Stimulated activated CD4-positive, alpha-beta T cell treated with anti-CD3 and anti-CD28 coated beads, TNF-alpha, amount 100 ng/mL, for 1 hour (primary cell): ENCODE measurements at places on chromosomes 2 and 18.

- no peak for DNase-seq
Observed at GRCh38 chr2:167489325-167489724, 601.0 kb downstream of the XIRP2 start.

GRCh38 chr18:3262234-3263131, 550 bp downstream of the MYL12B start:
- no peak for DNase-seq

DNA sequence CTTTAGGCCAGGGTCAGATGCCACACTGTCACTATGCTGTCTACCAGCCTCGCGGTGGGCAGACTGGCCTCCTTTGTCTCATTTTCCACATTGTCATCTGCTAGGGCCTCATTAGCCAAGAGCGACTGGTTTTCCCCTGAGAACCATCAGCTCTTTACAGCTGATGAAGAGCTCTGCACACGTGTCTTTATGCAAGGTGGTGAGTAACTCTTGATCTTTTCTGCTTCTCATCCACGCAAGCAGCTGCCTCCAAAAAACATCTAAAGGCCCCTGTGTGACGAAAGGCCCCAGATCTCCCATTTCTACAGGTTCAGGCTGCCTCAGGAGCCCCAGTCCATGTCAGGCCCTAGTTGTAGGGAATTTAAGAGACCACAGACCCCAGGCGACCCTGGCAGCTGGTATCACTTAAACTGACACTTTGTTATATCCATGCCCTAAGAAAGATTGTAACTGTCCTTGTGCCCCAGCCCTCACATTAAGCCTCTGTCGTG, 52.9 kb downstream of the DPYSL5 start:
- no peak for DNase-seq

GRCh38 chr2:100142393-100142792, at the start of gene AFF3:
AFF3 (minus strand) TSS chr2:100142590; CDS start chr2:100104454, 38,136 bp downstream.
- peak; percentile 10 for DNase-seq

- no peak for DNase-seq
Observed at GRCh38 chr18:49520661-49521145, 33.7 kb upstream of the C18orf32 start.

- no peak for DNase-seq
Observed at GRCh38 chr2:136206613-136207012, 88.7 kb upstream of the CXCR4 start.

- no peak for DNase-seq
Observed at GRCh38 chr2:86025976-86026743, 79.5 kb downstream of the POLR1A start.

GRCh38 chr18:73381016-73381698, 513.4 kb upstream of the NETO1 start:
- DNase-seq: no peak

DNA sequence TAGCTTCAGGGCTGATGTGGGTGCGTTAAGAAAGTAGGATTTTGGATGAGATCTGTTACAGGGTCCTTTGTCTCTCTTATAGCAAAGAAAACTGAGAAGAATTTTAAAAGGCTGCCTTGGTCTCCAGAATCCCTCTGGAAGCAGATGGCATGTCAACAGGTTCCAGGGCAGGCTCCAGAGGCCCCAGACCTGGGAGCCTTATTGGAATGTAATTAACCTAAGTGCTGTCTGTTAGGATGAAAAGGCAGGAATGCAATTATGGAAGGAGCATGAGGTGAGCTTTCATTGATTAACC, 97.2 kb upstream of the PKDCC start:
- DNase-seq: no peak

DNA sequence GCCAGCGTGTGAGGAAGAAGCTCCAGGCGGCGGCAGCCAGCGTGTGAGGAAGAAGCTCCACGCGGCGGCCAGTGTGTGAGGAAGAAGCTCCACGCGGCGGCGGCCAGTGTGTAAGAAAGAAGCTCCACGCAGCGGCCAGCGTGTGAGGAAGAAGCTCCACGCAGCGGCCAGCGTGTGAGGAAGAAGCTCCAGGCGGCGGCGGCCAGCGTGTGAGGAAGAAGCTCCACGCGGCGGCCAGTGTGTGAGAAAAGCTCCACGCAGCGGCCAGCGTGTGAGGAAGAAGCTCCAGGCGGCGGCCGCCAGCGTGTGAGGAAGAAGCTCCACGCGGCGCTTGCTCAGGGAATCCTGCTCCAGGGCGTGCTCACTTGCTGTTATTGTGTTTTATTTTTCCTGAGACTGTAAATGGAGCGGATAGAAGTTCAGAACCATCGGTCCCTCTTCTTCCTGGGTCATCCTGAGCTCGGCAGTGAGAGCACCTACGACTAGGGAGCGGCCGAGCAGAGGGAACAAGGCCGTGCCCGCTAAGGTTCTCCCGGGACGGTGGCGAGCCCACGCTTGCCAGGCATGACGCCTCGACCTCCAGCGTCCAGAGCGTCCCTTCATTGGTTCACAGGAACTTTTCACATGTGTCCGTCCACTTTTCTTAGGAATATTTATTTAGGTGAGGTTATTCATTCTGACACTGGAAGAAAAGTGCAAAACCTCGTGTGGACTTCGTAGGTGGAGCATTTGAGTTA, 94.2 kb downstream of the TMEM18 start:
- DNase-seq: no peak

- DNase-seq: no peak
Observed at GRCh38 chr18:68713796-68714195, 1.1 kb downstream of the TMX3 start.

- DNase-seq: no peak
Observed at GRCh38 chr2:63850204-63850571, 8.5 kb downstream of the UGP2 start.

- DNase-seq: no peak
Observed at GRCh38 chr2:137747509-137747908, 216.8 kb upstream of the HNMT start.

DNA sequence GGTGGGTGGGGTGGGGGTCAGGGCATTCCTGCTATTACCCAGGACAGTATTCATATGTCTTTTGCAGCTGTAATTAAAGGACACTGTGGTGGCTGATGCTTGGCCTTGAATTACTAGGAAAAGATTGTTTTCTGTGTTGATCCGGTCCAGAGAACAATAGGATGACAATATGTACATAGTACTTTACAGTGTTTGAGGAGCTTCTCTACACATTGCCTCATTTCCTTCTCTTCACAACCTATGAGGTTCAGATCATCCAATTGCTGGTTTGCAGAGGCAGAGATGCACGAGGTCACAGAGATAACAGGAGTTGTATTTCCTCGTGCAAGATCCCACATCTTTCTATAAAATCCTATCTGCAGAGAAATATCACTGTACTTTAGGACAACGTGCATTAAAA, 119.5 kb downstream of the LIPG start:
- DNase-seq: no peak

GRCh38 chr2:54589340-54590215, 133.5 kb downstream of the SPTBN1 start:
- DNase-seq: no peak

- DNase-seq: no peak
Observed at GRCh38 chr2:222613715-222614331, 42.1 kb downstream of the FARSB start.

DNA sequence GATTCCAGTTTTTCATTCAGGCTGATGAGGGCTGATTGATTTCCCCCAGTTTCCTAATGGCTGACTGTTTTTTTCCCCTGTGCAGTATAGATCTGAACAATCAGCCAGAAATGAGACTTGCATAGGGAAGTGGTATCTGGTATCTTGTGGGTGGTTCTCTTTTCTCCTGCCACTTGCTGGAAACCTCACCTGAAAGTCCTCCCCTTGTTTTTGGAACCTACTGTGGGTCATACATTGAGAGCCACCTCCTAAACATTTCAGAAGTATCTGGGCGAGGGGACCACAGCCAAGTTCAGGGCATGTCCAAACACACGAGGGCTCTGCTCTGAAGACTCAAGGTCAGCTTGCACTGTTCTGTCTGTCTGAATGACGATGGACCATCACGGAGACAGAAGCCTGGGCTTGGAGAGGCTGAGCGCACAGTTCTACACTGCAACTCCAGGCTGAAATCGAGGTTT, 19.3 kb downstream of the ALPK2 start:
- DNase-seq: no peak

- DNase-seq: no peak
Observed at GRCh38 chr18:33135951-33136660, 304.4 kb downstream of the CCDC178 start.

DNA sequence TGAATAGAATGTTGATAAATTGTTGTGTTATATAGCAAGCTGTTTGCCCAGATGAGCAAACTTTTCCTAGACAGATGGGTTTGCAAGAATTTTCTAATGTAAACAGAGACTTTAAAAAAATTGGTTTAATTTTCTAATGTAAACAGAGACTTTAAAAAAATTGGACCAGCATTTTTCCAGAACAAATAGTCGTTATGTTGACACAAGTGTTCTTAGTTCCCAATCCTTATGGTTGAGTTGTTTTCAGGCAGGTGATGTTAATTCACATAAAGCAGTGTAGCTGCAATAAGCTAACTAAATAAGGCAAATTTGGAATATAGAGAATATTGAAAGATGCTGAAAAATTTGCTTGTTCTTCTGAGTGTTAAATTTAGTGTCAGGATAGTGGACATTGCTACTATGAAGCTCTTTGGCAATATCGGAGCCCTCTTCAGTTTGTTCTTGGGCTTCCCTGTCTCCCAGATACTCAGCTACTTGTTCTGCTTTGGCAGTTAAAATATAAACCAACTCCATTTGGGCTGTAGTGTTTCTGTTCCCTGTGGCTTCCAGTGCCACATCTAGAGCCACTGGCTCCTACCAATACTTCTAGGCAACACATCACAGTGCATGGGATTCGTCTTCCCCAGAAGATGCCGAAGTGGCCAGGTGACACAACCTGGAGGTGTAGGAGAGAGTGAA, 105.7 kb downstream of the DYNAP start:
- no peak for DNase-seq

DNA sequence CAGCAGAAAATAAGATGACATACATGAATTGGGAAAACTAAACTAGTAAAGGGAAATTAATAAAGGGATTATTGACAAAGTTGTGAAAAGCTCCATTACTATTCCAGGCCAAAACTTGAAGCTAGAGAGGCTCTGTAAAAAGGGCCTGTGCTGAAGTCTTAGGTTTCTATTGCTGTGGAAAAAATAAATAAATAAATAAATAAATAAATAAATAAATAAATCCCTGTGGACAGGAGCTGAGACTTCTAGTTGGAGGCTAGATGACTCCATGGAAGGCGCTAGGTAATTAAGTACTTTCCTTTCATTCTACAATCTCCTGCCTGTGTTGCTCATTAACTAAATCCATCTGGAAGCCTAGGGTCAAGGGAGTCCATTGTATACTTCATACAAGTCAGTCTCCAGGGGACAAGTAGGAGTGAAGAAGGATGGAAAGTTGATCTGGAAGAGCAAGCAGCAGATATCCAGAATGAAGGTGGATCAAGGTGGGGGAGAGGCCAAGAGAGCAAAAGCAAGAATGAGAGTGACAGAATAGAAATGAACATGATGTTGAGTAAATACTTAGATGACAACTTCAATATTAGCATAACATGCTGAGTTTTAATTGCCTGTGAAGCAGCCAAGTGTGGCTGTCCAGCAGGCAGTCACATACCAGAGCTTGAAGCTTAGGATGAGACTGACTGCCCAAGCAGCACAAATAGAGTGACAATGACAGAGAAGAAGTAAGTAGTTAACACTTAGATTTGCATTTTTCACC, 26.2 kb upstream of the CCNT2 start:
- DNase-seq: no peak

DNA sequence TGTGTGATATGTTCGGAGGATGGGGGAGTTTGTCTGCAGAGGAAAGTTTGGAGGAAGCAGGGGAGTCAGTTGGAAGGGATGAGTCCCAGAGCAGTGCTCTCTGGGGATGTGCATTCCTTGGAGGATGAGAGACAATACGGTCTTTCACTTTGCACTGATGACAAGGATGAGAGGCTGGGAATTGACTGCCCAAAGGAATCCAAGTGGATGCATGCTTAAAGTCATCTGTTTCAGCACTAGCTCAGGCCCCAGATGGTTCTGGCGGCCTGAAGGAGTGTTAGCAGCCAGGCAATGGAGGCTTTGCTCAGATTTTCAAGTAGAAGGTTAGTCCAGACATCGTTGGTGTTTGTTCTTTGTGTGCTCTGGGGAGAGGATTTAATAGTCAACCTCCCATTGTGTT, 100.2 kb downstream of the CRIM1 start:
- no peak for DNase-seq
